Gastrocnemius medialis (tissue), 4 donors: ENCODE measurements at places on chromosomes 4 and X. TPM values are rescaled to one million over a fixed set of nuclear protein-coding genes. Genes with fewer than 3 reads are reported as not detected.

DNA sequence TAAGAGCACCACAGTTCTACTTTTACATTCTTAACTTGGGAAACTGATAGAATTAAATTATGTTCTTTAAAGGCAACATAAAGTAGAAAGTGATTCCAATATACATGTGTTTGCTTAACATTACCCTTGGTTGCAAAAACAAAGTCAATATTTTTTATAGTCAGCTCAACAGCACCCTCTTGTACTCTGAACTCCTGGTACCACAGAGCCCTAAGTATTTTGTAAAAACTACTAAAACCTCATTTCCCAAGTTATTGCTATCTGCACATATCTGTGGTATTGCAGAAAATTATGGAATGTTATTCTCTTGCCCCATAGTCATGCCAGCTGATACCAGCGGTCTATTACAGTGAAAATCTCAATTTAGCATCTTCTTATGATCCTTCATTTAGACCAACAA, 2.9 kb downstream of the KIF4A start:
- H3K36me3 ChIP-seq = no peaks in the 10 kb centered on the region
- H3K4me3 ChIP-seq = no peak overlapping the region
- peaks cover 3% of the 10 kb centered on the region for H3K4me1 ChIP-seq
- H3K27me3 ChIP-seq = no peaks in the 10 kb centered on the region
- no peak for DNase-seq
- no peak overlapping the region for H3K27ac ChIP-seq

DNA sequence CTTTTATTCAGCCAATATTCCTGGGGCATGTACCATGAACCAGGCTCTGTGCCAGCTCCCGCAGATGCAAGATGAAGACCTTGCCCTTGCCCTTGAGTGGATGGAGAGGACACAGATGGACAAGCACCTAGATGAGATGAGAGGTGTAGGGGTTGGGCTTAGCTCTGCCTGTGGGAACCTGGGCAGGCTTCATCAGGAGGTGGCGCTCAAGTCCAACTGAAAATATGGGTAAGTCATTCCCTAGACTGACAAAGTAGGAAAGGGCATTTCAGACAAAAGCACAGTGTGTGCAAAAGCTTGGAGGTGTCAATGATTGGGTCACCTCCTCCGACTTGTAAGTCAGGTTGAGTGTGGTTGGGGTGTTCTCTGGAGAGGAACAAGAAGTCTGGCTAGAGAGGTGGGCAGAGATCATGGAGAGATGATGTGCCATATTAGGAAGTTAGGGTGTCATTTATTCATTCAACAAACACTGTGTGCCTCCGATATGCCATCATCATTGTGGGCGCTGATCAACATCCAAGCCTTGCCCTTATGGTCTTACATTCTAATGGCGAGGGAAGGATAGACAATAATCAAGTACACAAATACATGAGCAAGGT, 64.6 kb downstream of the ANAPC4 start:
- H3K27me3 ChIP-seq = no peaks in the 10 kb centered on the region
- no peaks in the 10 kb centered on the region for H3K36me3 ChIP-seq
- no peaks in the 10 kb centered on the region for H3K4me1 ChIP-seq
- no peak for DNase-seq
- H3K27ac ChIP-seq = no peak overlapping the region
- no peak overlapping the region for H3K4me3 ChIP-seq

- no peaks in the 10 kb centered on the region for H3K27me3 ChIP-seq
- H3K27ac ChIP-seq = no peak overlapping the region
- no peaks in the 10 kb centered on the region for H3K36me3 ChIP-seq
- H3K4me1 ChIP-seq = no peaks in the 10 kb centered on the region
- no peak for DNase-seq
These were observed 65.8 kb downstream of the RASGEF1B start for GRCh38 chr4:81405900-81406401.

GRCh38 chr4:23106516-23106915, 413.8 kb downstream of the GBA3 start:
- DNase-seq = no peak
- H3K27me3 ChIP-seq = no peaks in the 10 kb centered on the region
- no peaks in the 10 kb centered on the region for H3K4me1 ChIP-seq
- no peak overlapping the region for H3K4me3 ChIP-seq
- no peaks in the 10 kb centered on the region for H3K36me3 ChIP-seq
- H3K27ac ChIP-seq = no peak overlapping the region

GRCh38 chr4:150619042-150619441, 37.1 kb downstream of the MAB21L2 start:
- no peaks in the 10 kb centered on the region for H3K4me1 ChIP-seq
- no peaks in the 10 kb centered on the region for H3K27me3 ChIP-seq
- H3K36me3 ChIP-seq = no peaks in the 10 kb centered on the region
- no peak overlapping the region for H3K27ac ChIP-seq
- H3K4me3 ChIP-seq = no peak overlapping the region
- DNase-seq = no peak

Gene SPIN4
- total RNA-seq = 1.2 TPM

DNA sequence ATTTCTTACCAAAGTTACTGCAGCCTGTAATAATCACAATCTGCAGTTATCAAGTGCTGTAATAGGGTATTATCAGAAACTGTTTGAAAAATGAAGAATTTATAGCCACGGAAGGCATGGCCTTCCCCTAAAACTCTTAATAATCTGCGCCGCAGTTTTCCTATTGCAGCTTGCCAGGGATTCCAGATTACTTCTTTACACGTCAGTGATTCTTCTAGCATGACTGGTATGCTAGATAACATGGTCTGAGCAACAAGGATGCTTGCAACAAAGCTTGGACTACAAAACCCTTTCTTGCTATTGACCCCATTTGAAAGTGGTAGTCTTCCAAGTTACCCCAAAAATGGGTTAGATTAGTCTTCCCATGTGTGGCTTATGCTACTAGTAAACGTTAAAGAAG, 47.2 kb upstream of the GK2 start:
- no peak for DNase-seq
- H3K4me1 ChIP-seq = no peaks in the 10 kb centered on the region
- no peaks in the 10 kb centered on the region for H3K27me3 ChIP-seq

DNA sequence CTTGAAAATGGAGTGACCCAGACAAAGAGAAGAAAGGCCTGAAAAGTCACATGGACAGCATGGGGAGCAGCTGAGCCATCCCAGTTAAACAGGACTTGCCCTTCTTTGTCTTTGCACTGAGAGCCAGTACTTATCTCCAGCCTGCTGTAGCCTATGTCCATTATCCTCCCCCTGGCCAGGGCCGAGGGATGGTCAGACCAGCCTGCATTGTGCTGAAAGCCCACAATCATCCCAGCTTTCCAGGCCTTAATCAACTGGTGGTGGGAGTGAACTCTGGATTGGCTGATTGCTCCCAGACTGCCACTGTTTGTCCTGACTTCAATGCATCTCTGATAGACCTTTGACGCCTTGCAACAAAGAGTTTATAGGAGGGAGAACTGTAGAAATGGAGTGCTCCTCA, 453.1 kb downstream of the EPHA5 start:
- DNase-seq = no peak
- H3K27ac ChIP-seq = no peak overlapping the region
- H3K36me3 ChIP-seq = no peaks in the 10 kb centered on the region
- no peaks in the 10 kb centered on the region for H3K4me1 ChIP-seq
- H3K4me3 ChIP-seq = no peak overlapping the region
- H3K27me3 ChIP-seq = no peaks in the 10 kb centered on the region

DNA sequence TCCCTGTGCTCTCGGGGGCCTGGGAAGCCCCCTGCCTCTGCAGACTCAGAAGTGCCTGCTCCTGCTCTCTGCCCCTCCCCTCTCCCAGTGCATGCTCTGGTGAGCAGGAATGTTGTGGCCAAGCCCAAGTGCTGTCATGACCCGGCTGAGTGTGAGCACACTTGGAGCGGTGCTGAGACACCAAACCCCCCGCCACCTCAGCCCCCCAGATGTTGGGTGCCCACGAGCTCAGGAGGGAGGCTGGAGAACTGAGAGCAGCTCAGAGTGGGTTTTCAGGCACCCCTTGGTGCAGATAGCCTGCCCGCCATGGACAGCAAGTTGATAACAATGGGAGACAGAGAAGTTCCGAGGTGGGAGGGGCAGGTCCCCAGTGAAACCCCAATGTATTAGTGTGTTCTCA, 477.4 kb downstream of the ACTRT1 start:
- no peaks in the 10 kb centered on the region for H3K4me1 ChIP-seq
- H3K4me3 ChIP-seq = no peak overlapping the region
- DNase-seq = no peak
- no peaks in the 10 kb centered on the region for H3K27me3 ChIP-seq

Gene ZFP92
- total RNA-seq = 0.55 TPM

DNA sequence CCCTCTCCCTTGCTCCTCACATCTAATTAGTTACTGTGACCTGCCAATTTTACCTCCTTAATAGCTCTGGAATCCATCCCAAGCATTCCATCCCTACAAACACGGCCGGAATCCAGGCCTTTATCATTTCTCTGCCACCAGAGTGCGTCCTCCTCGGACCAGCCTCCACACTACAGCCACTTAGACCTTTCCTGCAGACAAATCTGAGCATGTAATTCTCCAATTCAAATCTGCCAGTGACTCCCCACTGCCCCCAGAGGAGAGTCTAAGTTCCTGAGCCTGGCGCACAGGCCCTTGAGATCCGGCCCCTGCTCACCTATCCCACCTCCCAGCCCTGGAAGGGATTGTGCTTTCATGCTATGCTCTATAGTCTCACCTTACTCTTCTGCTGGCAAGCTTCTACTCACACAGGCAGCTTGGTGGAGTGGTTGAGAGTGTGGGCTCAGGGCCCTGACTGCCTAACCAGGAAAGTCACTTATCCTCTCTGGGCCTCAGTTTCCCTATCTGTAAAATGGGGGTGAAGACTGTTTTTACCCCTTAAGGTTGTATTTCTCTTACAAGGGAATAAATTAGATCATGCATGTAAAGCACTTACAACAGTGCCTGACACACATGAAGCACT, 31.2 kb downstream of the PJA1 start:
- no peaks in the 10 kb centered on the region for H3K4me1 ChIP-seq
- H3K36me3 ChIP-seq = no peaks in the 10 kb centered on the region
- peaks cover 3% of the 10 kb centered on the region for H3K27me3 ChIP-seq
- no peak overlapping the region for H3K27ac ChIP-seq
- no peak overlapping the region for H3K4me3 ChIP-seq

GRCh38 chrX:135345107-135345589, 35.9 kb downstream of the ETDC start:
- peak; percentile 23 for DNase-seq
- H3K4me3 ChIP-seq = peak overlapping the region; percentile 71
- H3K27me3 ChIP-seq = no peaks in the 10 kb centered on the region
- H3K27ac ChIP-seq = peak overlapping the region; percentile 96
- H3K36me3 ChIP-seq = peaks cover 2% of the 10 kb centered on the region

Gene WAS
- total RNA-seq = 2.4 TPM

DNA sequence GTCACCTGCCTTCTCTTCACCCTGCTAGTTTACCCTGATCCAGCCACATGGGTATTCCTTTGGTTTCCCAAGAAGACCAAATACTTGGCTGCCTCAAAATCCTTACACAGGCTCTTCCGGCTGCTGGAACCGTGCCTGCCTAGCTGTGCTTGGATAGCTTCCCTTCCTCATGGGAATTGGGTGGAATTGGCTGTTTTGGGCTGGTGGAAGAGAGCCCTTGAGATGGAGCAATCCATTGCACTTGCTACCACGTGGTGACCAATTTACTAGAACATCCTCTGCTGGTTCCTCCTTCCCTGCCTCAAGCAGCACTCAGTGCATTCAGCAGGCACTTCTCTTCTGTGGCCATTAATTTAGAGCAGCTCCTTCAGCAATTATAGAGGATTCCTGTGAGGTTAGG, 119.3 kb upstream of the AP1S2 start:
- peak; percentile 8 for DNase-seq
- no peaks in the 10 kb centered on the region for H3K4me1 ChIP-seq
- H3K27me3 ChIP-seq = no peaks in the 10 kb centered on the region
- no peak overlapping the region for H3K27ac ChIP-seq
- no peaks in the 10 kb centered on the region for H3K36me3 ChIP-seq

- peaks cover 2% of the 10 kb centered on the region for H3K4me1 ChIP-seq
- DNase-seq = no peak
- no peaks in the 10 kb centered on the region for H3K36me3 ChIP-seq
- H3K4me3 ChIP-seq = no peak overlapping the region
- no peaks in the 10 kb centered on the region for H3K27me3 ChIP-seq
- H3K27ac ChIP-seq = no peak overlapping the region
These were observed 50.3 kb downstream of the MED28 start for GRCh38 chr4:17664755-17665154.

- no peak overlapping the region for H3K4me3 ChIP-seq
- no peaks in the 10 kb centered on the region for H3K36me3 ChIP-seq
- H3K27ac ChIP-seq = no peak overlapping the region
- no peaks in the 10 kb centered on the region for H3K27me3 ChIP-seq
These were observed 296.9 kb downstream of the GRID2 start for GRCh38 chr4:92600638-92601037.

GRCh38 chrX:108699368-108699767, 37.0 kb downstream of the IRS4 start:
- no peak for DNase-seq
- no peaks in the 10 kb centered on the region for H3K4me1 ChIP-seq
- no peak overlapping the region for H3K27ac ChIP-seq
- H3K27me3 ChIP-seq = no peaks in the 10 kb centered on the region
- no peaks in the 10 kb centered on the region for H3K36me3 ChIP-seq
